CD8-positive, alpha-beta memory T cell (primary cell): ENCODE measurements at places on chromosomes 7 and 10. TPM values are rescaled to one million over a fixed set of nuclear protein-coding genes. Genes with fewer than 3 reads are reported as not detected.

DNA sequence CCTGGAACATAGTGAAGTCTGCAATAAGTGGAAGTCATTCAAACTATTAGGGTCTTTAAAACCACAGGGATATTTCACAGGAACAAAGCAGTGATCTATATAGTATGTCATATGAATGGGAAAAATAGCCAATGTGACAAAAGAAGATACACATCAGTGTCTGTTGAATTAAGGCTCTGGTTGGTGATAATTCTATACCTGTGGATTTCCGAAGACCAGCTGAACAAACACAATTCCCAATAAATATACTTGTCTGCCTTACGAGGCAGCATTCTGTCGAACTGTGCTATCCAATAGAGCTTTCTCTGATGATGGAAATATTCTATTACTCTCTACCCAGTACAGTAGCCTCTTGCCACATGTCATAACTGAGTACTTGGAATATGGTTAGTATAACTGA, 55.9 kb upstream of the CAV2 start:
- DNase-seq, result no peak

The EXOC4 gene
- polyA plus RNA-seq, result 34.5 TPM

The DHTKD1 gene
- polyA plus RNA-seq, result 9.2 TPM

DNA sequence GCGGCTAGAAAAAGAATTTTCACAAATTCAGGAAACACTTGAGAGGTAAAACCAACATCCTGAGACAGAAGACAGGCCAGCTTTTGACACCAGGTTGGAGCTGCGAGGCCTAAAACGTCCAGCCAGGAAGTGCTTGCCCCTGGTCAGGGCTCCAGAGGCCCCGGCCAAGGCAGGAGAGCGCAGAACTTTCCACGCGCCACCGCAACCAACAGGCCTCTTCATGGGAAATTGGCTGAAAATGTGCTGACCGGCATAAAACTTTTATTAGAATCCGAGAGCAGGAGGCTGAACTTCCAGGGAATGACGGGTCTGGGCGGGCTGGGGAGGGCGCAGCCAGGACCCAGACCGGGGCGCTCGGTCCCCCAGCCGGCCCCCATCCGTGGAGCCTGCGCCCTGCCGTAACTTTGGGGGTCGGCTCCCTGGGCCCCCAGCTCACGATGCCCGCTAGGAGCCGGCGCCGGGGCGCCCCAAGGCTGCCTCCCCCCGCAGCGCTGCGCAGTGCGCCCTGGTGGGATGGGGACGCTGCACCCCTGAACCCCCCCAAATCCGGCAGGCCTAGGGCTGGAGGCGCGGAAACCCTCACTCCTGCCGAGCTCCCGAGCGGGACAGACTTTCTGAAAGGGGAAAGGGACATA, 414.0 kb upstream of the MKI67 start:
- DNase-seq, result no peak

DNA sequence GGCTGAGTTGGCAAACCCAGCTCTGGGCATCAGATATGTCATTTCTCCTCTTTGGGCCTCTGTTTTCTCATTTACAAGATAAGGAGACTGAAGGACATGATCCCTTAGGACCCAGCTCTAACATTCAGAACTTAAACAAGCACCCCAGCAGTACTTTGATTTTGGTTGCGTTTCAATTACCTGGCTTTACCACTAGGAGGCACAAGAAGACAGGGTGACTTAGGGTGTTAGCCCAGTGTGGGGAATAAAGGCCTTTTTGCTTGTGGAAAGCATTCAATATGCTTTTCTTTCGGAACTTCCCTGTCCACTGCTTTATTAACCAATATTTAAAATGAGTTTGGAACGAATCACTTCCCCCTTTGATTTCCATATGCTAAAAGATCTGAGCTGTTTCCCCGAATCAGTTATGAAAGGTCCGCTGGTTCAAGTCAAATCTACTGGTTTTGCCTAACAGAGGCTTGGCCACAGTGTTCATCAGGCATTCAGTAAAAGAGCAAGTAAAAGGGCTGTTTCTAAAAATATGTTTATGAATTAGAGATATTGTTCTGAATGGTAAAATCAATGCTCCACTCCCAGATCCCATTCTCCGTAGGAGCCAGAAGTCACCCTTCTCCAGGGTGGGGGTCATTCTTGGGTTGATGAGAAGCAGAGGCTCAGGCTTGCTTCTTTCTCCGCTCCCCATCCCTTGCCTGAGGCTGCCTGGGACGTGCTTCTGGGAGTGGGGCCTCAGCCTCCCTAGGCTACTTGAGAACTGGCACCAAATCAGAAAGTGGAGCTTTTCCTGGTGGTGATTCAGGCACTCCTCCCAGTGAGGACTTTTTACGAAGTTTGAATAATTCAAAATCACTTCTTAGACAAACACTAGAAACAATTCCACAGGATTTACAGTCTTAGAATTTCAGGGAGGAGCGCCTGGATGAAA, 105.5 kb downstream of the MYOF start:
- peak; percentile 59 for DNase-seq

The PDK4 gene
- polyA plus RNA-seq, result not detected

DNA sequence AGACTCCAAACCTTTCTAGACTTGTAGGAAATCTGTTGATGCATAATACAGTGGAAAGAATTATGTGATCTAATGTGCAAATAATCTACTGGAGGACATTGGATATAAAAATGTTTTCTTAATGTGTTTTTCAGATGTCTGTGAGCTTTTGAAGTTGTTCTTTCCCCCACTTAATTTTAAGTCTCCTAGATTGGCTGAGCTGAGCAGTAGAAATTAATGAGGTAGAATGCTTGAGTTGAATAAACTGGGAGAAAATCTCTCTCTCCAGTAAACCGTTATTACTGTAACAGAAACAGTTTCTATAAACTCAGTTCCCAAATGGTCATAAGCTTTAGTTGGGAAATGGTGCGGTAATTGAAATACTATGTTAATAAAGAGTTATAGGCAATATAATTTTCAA, 15.7 kb downstream of the CSGALNACT2 start:
- no peak for DNase-seq

The CDHR1 gene
- 1.4 TPM for polyA plus RNA-seq

GRCh38 chr7:90540406-90540805, 55.7 kb upstream of the CDK14 start:
- DNase-seq, result no peak

- DNase-seq, result no peak
Observed at GRCh38 chr10:30170814-30171213, 111.4 kb upstream of the JCAD start.

- DNase-seq, result no peak
Observed at GRCh38 chr7:135811506-135811905, 62.9 kb upstream of the FAM180A start.

The IFRD1 gene
- 37.9 TPM for polyA plus RNA-seq

The TMEM176A gene
- not detected for polyA plus RNA-seq

The WIPF3 gene
- not detected for polyA plus RNA-seq

The KDM7A gene
- polyA plus RNA-seq, result 3.5 TPM

The MBL2 gene
- not detected for polyA plus RNA-seq

GRCh38 chr7:139776486-139777132, 1.2 kb downstream of the HIPK2 start:
- DNase-seq, result peak; percentile 21

DNA sequence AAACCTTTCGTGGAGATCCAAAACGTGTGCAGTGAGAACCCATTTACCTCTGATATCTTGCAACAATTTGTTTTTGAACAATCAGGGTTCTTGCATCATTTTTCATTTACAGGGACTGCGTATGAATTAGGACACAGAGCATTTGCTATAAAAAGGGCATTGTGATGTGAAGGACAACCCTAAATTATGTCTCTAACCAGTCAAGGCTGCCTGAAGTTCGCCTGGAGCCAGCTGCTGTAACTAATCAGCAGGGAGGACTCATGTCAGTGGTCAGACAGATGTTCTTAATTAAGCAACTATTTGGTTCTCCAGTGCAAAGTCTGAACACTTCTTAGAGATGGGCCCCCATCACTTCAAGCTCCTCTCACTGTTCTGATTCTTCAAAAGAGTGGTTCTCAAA, 674.8 kb downstream of the KCNMA1 start:
- DNase-seq, result no peak

The DPCD gene
- 0.75 TPM for polyA plus RNA-seq

DNA sequence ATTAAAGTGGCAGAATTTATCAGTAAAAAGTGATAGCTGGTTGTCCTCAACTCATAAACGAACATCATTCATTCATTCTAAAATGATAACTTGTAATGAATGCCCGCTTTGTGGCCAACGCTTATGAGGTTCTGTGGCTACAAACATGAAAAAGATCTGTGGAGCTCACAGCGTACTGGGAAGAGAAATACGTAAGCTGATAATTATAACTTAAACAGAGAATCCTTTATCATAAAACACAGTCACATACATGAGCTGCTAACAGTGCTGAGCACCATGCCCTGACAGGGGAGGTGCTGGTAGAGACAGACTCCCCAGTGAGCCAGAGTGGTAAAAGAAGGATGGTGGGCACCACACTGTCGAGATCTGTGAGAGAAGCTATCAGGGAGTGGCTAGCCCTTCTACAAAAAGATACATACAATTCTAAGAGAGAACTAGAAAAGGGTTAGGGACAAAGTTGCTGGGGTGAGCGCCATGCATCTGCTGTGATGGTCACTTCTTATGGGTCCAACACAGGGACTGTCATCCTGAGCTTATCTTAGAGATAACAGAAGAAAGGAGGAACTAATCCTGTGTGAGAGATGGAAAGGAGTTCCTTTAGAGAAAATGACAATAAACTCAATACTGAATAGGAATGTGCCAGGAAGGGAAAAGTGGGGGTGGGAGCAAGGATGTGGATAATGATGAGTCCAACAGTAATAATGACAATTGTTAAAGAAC, 106.7 kb downstream of the USP6NL start:
- DNase-seq, result no peak

The PRKAR2B gene
- 0.93 TPM for polyA plus RNA-seq

The NDUFB8 gene
- polyA plus RNA-seq, result 488 TPM

DNA sequence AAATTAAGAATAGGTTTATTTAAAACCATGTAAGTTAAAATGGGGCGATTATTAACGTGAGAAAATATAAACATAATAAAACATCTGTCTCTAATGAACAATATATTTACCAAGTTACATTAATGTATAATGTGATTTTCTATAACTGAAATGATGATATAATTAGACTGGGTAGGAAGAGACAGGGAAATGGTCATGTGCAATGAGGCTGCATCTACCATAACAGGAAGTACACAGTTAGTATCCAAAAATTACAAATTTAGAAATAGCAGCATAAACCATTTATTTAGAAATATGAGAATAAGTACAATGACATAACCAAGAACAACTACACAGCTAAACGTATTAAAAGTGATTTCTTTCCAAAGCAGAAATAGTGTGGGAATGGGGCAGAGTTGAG, 25.8 kb upstream of the BET1 start:
- no peak for DNase-seq

The NEUROG3 gene
- 0.15 TPM for polyA plus RNA-seq

The AZGP1 gene
- not detected for polyA plus RNA-seq

The FXYD4 gene
- polyA plus RNA-seq, result not detected

GRCh38 chr7:43808410-43808809, 49.9 kb downstream of the BLVRA start:
- no peak for DNase-seq

The CHST15 gene
- not detected for polyA plus RNA-seq

The PDLIM1 gene
- 11.7 TPM for polyA plus RNA-seq

The ATP6V0A4 gene
- not detected for polyA plus RNA-seq

The LLCFC1 gene
- polyA plus RNA-seq, result not detected

The MKX gene
- not detected for polyA plus RNA-seq

GRCh38 chr10:50740293-50740648, 535 bp downstream of the ASAH2B start:
- peak; percentile 45 for DNase-seq

DNA sequence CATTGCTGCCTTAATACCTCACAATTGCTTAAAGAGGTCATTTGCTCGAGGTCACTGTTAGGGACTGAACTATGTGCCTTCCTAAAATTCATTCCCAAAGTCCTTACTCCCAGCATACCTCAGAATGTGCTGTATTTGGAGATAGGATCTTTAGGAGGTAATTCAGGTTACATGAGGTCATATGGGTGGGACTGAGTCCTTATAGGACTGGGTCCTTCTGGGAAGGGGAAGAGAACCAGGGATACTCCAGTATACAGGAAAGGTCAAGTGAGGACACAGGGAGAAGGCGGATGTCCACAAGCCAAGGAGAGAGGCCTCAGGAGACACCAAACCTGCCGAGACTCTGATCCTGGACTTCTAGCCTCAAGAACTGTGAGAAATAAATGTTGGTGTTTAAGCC, 253.3 kb downstream of the PRPF18 start:
- DNase-seq, result no peak

GRCh38 chr7:40305229-40305628, 170.4 kb downstream of the SUGCT start:
- no peak for DNase-seq

- DNase-seq, result no peak
Observed at GRCh38 chr7:85292908-85293576, 106.2 kb upstream of the SEMA3D start.

GRCh38 chr7:107659666-107660065, 962 bp upstream of the SLC26A4 start:
- DNase-seq, result no peak

GRCh38 chr7:148304456-148304855, 286.1 kb upstream of the C7orf33 start:
- DNase-seq, result no peak

The NANOS1 gene
- 0.07 TPM for polyA plus RNA-seq

GRCh38 chr10:26543567-26544306, 105.6 kb downstream of the APBB1IP start:
- no peak for DNase-seq

GRCh38 chr7:141074997-141075396, 1.1 kb downstream of the TMEM178B start:
- DNase-seq, result no peak

The NKX2-3 gene
- not detected for polyA plus RNA-seq

- DNase-seq, result no peak
Observed at GRCh38 chr10:12638103-12638502, 288.8 kb downstream of the CAMK1D start.

GRCh38 chr7:919924-920341, 34.5 kb downstream of the ADAP1 start:
- peak; percentile 0 for DNase-seq

GRCh38 chr10:65358565-65358964, 1567.3 kb upstream of the LRRTM3 start:
- DNase-seq, result no peak

The PRLHR gene
- not detected for polyA plus RNA-seq

- DNase-seq, result no peak
Observed at GRCh38 chr7:15279640-15280039, 282.2 kb downstream of the AGMO start.

The AKR1C1 gene
- not detected for polyA plus RNA-seq

- no peak for DNase-seq
Observed at GRCh38 chr7:29502133-29502532, 61.5 kb upstream of the PRR15 start.
